ENCODE measurements at places on chromosomes 7 and 10.
A peak's percentile ranks its signal among the peaks of the same experiment; 100 is the strongest.

DNA sequence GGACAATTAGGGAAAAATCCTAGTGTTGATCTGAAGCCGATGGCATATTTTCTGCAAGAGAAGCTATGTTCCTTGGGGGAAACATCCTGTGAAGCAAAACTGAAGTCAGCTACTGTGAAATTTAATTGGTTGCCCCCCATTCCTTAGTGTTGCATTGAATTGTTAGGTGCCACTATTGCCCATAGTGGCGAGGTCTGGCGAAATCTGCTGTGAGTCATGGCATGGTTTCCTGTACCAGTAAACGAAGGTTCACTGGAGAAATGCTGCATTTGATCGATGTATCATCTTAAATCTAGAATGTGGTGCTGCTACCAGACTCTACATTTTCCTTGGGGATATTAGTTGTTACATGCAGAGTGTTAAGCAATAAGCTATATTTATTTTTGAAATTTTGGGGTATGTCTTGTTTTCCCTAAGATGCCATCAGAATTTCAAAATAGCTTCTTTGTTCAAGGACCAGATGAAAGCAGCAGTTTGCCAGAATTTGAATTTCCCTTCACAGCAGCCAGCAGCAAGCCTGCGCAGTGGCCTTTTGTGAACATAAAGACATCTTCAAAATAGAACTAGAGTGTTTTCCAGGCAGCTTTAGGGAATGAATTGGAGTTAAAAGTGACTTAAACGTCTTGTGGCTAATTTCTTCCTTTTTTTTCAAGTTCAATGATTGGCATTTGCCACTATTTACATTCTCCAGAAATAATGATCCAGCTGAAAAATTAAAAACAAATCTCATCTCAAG lies 348.6 kb upstream of the COBL start:
- DNase-seq: no peak

GRCh38 chr10:69913606-69914382 lies 112.1 kb downstream of the COL13A1 start:
- DNase-seq: no peak

DNA sequence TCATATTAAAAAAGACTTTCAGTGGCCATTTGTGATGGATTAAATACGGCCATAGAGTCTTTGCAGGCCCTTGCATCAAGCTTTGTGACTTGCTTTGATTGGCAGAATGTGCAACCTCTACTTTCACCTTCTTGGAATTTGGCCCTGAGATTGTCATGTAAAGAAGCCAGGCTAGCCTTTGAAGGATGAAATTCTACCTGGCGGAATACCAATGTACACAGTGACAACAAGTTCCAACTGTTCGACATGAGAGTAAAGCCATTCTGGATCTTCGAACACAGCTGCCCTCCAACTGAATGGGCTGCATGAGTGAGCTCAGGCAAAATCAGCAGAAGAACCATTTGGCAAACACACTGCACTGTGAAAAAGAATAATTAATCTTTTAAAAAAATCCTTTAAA lies 321.3 kb downstream of the PHF14 start:
- DNase-seq: no peak

- no peak for DNase-seq
Measured at GRCh38 chr10:121288011-121288410, 310.2 kb downstream of the FGFR2 start.

GRCh38 chr10:49408519-49409306 lies 12.8 kb upstream of the DRGX start:
- no peak for DNase-seq

- DNase-seq: peak; percentile 42
Measured at GRCh38 chr10:35635576-35635975, 6.5 kb downstream of the FZD8 start.

DNA sequence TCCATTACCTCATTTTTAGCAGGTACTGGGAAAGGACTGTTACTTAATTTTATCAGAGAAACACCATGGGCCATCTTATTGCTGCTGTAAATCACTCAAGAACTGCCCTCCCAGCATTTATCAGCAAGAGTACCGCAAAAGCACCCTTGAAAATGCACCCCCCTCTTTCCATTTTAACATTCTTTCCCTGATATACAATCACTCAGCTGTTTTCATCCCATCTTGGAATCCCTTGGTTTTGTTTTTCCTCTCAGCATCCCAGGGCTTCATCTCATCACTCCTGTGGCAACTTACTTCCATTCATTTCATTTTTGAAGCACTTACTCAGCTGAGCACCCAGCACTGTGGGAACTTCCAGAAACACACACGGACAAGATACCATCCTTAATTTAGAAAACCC lies 36.5 kb downstream of the RAPGEF5 start:
- no peak for DNase-seq

DNA sequence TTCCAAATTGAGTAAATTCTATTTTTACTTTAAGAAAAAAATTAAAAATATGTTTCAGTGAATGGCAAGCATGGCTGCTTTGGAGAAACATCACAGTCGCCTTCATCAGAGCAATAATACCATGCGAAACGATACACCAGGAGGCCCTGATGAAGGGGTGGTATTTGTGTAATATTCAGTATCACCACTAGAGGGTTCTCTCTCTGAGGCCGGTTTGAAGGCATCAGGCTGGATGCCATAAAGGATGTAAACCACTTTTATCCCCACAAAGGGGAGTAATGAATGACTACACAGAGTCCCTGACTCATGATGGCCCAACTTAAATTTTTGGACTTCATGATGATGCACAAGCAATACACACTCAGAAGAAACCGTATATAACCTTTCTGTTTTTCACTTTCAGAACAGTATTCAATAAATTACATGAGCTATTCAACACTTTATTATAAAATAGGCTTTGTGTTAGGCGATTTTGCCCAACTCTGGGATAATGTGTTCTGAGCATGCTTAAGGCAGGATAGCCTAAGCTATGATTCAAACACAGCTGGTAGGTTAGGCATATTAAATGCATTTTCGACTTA lies 95.5 kb downstream of the PPP1R17 start:
- DNase-seq: peak; percentile 76
